GM18507 (cell line): ENCODE measurements at places on chromosomes 12 and 14.

DNA sequence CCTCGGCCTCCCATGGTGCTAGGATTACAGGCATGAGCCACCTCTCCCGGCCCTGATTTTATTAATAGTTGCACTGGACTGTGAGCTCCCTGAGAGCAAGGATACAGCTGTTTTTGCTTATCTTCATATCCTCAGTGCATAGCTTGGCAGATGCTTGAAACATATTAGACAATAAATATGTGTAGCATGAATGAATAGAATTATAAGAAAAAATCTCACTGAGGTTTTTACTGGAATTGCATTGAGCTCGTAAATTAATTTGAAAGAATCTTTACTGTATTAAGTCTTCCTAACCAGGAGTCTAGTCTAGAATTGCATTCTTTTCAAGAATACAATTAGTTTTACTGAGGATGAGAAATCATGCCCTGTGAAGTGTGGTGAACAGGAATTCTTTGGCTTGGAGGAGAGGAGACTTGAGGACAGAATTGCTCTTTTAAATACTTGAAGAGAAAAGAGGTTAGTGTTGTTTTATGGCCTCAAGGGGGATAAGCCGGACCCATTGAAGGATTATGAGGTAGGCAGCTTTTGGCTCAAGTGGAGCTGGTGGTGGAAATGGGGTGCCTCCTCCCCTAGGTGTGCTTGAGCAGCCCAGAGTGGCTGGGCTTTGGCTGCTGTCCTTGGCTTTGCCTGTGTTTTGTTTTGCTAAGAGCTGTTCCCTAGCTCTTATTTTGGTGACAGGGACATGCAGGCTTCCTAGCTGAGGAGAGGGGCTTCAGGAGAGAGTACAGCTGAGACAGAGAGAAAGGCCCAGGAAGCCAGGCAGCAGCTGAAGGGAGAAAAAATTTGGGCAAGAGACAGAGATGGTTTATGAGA lies 34.0 kb downstream of the PLEKHD1 start:
- no peak for DNase-seq

DNA sequence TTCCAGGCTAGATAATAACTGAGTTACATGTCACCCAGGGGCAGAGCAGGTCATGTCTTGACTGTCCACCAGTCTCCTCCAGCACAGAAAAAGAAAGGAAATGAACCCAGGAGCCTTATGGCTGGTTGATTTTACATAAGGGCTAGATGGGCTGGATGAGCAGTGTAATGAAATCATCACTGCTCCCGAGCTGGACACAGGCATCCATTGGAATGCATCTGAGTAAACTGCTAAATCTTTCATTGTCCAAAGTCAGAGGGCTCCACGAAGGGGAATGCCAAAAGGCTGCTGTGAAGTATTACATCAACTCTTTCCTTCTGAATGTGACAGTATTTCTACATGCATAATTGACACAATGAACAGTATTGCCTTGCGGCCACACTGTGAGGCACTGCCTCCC lies 30.1 kb upstream of the TSPAN11 start:
- no peak for DNase-seq

DNA sequence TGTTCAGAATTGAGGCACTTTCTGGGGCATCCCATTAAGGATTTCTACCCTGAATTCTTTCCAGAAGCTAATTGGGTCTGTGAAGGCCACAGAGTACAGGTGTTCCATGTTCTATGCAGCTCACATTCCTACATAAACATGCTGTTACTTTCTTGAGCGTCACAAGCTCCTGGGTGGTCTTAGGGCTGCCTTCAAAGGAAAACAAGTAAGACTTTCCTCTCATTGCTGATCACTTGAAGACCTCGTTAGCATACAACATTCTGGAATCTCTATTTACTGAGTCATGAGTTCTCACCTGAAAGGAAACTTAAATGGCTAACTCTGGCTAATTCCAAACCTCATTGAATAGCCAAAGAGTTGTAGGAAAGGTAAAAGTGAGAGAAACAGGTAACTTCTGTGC lies 63.0 kb upstream of the HMGA2 start:
- no peak for DNase-seq

- DNase-seq: no peak
Measured at GRCh38 chr12:92561543-92561899, 141.3 kb upstream of the PLEKHG7 start.
